ENCODE measurements at places on chromosomes 6 and 20.

DNA sequence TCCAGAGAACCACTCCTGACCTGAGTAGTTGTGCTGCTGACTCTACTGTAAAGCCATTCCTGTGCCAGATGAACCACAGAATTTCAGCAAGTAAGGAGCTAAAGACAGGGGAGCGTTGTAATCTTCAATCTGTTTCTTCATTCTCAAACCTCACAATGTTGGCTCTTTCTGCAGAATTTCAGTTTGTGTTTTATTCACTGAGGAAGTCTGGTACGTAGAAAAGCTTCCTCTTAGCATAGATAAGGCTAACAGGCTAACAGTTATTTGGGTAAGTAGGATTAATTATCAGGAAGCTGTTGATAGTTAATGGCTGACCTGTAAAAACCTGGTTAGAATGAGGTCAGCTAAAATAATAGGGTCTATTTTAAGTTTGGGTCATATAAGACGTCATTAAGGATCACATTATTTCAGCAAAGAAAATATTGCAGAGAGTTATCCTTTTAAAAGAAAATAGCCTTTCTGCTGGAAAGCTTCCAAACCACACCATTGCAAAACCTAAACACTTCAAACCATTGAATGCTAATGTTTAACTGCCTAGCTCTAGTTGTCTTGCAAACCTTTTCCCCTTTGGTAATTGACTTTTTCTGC is 14.1 kb upstream of the TENT5A start:
- no peak for DNase-seq

GRCh38 chr6:134870677-134871498 is 79.0 kb downstream of the ALDH8A1 start:
- no peak for DNase-seq

GRCh38 chr6:109768485-109768884 is 77.4 kb downstream of the FIG4 start:
- no peak for DNase-seq

- no peak for DNase-seq
Observed at GRCh38 chr20:22814471-22815205, 220.5 kb upstream of the SSTR4 start.

DNA sequence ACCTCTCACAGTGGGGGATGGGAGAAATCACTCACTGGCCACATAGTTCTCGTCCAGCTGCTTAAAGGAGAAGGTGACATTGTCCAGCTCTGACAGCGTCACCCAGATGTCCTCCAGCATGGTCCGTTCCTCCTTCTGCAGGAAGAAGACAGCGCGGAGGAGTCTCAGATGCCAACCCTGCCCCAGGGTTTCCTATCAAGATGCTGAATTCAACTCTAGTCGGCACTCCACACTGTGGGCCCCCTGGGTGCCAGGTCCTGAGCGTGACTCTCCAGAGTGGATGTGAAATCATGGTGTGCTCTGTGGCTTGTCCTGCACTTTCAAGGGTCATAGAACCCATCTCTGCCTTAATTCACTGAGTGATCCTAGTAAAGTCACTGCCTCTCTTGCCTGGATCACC is 193.2 kb downstream of the PREX1 start:
- no peak for DNase-seq

DNA sequence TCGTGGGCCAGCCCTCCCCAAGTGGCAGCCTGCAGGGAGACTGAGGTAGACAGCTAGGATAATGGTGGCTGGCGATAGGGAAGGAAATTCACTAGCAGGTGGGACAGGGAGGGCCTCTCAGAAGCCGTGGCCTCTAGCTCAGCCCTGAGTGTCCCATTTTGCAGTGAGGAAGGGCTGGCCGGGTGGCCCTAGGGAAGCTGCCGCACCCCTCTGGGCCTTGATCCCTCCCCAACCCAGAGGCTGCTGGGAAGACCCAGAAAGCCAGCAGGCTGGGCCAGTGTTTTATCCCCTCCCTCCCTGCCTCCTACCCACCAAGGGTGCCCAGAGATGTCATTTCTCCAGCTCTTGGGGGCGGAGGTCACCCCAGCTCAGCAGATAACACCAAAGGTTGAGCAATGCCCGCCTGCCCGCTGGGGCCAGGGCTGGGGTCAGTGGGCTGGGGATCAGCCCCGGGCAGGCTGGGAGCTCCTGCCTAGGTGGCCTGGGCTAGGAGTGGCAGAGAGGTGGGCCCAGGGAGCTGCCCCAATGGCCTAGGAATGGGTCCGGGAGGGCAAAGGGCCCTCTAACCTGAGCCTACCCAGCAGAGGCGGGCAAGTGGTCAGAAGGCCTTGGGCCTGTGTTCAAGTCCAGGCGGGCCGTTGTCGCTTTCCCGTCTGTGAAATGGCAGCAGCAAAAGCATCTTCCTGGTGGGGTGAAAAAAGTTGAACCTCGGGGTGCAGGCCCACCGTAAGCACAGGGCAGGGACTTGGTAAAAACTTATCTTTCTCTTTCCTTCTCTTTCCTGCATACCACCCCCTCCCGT is 1.6 kb upstream of the CEBPB start:
- DNase-seq = no peak

- DNase-seq = no peak
Observed at GRCh38 chr20:41155261-41155660, 17.9 kb downstream of the PLCG1 start.

DNA sequence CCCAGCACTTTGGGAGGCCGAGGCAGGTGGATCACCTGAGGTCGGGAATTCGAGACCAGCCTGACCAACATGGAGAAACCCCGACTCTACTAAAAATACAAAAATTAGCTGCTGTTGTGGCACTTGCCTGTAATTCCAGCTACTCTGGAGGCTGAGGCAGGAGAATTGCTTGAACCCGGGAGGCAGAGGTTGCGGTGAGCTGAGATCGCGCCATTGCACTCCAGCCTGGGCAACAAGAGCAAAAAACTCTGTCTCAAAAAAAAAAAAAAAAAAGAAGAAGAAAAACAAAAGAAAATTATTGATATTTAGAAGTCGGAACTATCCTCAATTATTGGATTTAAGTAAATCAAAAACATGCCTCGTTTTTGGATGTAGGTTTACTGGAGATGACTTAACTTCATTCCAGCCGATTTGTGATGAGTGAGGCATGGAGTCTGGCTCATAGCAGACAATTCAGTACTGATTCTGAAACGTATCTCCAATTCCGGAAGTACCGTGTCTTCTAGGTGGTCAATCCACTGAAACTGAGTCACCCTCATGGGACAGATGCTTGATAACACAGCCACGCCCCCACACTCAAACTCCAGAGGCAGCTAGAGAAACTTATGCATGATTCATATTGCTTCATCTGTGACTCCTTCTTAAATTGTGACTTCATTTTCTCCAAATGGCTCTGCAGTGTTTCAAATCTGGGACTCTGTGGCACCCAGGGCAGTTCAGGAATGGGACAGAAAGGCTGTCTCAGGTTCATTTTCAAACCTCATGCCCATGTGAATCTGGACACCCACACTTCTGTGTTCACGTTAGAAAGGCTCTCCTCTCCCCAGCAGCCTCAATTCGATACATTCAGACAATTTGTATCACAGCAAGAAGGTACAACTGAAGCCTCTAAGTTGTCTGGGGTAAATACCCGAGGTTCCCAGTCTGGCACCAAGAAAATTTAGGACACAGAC is 110.4 kb upstream of the ARMC2 start:
- DNase-seq = no peak

GRCh38 chr6:166650824-166651807 is 24.1 kb upstream of the RPS6KA2 start:
- DNase-seq = no peak

- DNase-seq = no peak
Observed at GRCh38 chr20:10521068-10521831, 86.1 kb downstream of the SLX4IP start.

- DNase-seq = no peak
Observed at GRCh38 chr6:142624978-142625715, 319.8 kb downstream of the HIVEP2 start.

DNA sequence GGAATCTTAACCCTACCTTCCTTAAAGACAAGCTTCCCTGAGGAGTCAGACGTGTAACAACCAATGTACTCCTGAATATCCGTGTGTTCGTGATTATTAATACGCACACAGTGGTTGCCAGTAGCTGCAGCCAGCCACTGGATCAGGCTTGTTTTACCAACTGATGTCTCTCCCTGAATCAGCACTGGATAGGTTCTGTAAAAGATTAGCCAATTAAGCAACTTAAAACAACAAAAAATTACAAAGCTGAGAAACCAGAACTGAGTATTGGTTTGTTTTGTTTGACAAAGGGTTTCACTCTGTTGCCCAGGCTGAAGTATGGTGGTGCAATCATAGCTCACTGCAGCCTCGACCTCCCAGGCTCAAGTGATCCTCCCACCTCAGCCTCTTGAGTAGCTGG is 69.3 kb downstream of the MDN1 start:
- DNase-seq = no peak

- DNase-seq = no peak
Observed at GRCh38 chr6:149268146-149268545, 49.4 kb upstream of the TAB2 start.

GRCh38 chr6:90197854-90198496 is 98.7 kb downstream of the BACH2 start:
- DNase-seq = peak; percentile 38

- no peak for DNase-seq
Observed at GRCh38 chr6:5498579-5498899, 237.2 kb downstream of the FARS2 start.

GRCh38 chr6:25749837-25750236 is 4.7 kb upstream of the SLC17A4 start:
- no peak for DNase-seq

GRCh38 chr6:36120979-36121786 is 9.1 kb upstream of the MAPK13 start:
- peak; percentile 72 for DNase-seq

- no peak for DNase-seq
Observed at GRCh38 chr6:7707787-7708186, 18.1 kb upstream of the BMP6 start.

- no peak for DNase-seq
Observed at GRCh38 chr6:135267085-135267484, 86.0 kb downstream of the MYB start.

DNA sequence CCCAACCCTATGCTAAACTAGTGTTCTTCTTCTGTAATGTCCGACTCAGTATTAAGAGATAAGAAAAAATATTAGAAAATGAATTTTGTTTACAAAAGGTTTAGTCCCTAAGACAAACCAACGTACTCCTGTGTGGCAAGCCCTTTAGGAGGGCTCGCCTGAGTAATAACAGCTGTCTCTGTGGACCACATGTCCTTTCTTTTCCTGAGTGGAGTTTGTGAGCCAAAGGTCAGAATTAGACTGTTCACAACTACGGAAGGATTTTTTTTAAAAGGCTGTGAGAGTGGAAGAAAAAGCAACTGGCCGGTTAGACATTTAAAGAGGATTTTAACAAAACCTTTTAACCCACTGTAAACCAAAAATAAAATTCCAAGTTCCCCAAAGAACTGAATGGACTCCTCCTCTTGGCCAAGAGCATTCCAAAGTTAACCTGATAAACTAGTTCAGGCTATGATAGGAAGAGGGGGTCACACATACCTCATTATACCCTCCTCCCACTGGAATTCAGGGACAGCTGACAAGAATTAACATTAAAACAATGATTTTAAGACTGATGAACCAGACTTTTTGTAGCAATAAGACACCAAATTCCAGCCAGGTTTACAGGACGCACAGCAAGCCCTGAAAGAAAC is 43.5 kb downstream of the FAM184A start:
- no peak for DNase-seq

GRCh38 chr6:140623498-140623897 is 1249.0 kb upstream of the CITED2 start:
- no peak for DNase-seq

Data from CD4-positive, alpha-beta T cell treated with Interleukin-4 for 1 hour (primary cell).